ENCODE measurements at places on chromosomes 7 and 10.

DNA sequence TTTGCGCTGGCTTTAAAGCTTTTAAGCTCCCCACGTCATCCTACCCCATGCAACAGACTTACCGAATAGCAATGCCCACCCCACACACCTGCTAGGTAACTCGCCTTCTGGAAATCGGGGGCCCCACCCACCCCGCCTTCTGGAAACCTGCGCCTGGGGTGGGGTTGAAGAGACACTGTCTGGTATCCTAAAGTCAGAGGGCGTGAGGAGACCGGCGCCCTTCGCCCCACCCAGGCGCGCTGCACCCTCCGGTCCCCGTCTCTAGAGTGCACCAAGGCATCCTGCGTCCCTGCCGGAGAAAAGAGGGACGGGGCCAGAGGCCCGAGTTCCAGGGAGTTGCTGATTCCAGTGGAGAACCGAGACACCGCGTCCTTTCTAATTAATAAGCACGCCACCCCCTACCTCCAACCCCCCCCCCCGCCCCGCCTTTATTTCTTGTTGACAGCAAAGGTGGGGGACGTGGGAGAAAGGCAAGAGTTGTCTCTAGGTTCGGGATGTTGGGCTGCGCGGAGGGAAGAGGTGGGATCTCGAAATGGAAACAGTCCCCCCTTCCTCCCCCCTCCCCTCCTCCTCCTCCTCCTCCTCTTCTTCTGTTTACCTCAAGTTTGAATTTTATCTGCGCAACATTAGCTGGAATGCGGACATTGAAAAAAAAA lies 220.9 kb upstream of the MKLN1 start:
- peak; percentile 20 for DNase-seq

DNA sequence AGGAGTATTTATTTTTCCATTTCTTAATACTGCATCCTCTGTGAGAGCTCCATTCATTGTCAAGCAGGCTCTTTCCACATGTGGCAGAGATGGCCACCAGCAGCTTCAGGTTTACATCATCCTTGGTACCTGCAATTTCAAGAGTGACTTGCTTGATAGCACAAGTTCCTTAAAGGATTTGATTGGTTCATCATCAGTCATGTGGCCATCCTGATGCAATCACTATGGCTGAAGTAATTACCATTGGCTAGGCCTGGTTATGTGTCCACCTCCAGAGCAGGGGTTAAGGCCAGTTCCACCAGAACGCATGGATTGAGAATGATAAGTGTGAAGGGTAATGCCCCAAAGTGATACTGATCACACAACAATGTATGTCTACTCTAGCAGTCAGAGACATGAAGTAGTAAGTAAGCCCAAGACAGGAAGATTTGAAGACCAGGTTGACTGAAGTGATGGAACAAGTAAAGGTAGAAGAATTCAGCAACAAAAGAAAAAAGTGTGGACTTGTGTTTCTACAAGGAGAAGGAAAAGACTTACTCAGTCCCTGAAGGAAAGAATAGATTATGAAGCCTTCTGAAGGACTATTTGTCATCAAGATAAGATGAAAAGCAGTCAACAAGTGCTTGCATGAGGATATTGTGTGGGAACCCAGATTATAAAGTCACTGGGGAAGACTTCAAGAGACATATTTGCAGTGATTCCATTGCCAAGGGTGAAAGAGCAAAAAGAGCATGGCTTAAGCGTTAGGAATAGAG lies 26.4 kb upstream of the PRKAR2B start:
- DNase-seq: no peak

DNA sequence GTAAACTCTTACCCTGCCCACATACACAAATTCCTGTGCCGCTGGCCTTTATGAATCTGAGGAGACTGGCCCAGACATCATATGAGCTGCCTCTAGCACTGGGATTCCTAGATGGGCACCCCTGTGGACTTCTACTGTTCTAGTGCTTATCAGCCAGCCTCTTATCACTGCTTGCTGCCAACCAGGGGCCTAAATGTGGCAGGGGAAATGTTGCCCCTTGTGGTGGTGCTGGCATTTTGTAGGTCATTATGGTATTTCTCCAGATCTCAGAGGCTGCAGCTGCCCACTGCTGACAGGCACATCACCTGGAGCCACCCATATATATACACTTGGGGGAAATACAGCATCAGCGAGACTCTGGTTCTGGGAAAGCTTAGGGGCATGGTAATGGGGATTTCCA lies 5.4 kb downstream of the SFR1 start:
- no peak for DNase-seq

- peak; percentile 36 for DNase-seq
Measured at GRCh38 chr7:42511027-42511426, 274.0 kb upstream of the GLI3 start.

- peak; percentile 55 for DNase-seq
Measured at GRCh38 chr10:61897671-61898434, 3.6 kb upstream of the ARID5B start.

- DNase-seq: peak; percentile 33
Measured at GRCh38 chr7:40542982-40543741, 408.4 kb downstream of the SUGCT start.
